Lower leg skin (tissue), 4 donors: ENCODE measurements at places on chromosomes 16 and 17. TPM values are rescaled to one million over a fixed set of nuclear protein-coding genes. Genes with fewer than 3 reads are reported as not detected.

The KLHL10 gene
- total RNA-seq = not detected

The TBC1D28 gene
- not detected for total RNA-seq

The SBK1 gene
- total RNA-seq = 1.6 TPM

The GP2 gene
- total RNA-seq = 2.3 TPM

The ACAP1 gene
- 2.9 TPM for total RNA-seq

The CA10 gene
- total RNA-seq = not detected
